Activated T-cell treated with anti-CD3 and anti-CD28 coated beads for 48 hours (primary cell): ENCODE measurements at places on chromosomes 2 and 18.

DNA sequence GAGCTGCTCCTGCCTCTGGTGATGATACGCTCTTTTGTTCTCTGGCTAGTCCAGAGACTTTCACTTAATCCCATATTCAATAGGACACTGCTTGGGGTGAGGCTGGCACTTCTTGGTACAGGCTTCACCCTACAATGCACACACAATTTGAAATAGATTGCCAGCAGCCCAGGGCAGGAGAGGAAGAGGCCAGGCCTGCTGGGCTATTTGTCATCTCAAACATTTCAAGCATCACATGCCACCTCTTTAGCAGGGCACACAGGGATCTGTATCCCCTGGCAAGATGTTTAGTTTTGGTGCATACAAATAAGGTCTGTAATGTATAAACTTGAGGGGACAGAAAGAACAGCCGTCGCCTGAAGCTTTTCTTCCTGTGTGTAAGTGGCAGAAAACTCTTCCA lies 120.4 kb downstream of the CHST9 start:
- DNase-seq: no peak

- DNase-seq: no peak
These were observed 1785.0 kb upstream of the LRRTM1 start for GRCh38 chr2:82089518-82089917.

DNA sequence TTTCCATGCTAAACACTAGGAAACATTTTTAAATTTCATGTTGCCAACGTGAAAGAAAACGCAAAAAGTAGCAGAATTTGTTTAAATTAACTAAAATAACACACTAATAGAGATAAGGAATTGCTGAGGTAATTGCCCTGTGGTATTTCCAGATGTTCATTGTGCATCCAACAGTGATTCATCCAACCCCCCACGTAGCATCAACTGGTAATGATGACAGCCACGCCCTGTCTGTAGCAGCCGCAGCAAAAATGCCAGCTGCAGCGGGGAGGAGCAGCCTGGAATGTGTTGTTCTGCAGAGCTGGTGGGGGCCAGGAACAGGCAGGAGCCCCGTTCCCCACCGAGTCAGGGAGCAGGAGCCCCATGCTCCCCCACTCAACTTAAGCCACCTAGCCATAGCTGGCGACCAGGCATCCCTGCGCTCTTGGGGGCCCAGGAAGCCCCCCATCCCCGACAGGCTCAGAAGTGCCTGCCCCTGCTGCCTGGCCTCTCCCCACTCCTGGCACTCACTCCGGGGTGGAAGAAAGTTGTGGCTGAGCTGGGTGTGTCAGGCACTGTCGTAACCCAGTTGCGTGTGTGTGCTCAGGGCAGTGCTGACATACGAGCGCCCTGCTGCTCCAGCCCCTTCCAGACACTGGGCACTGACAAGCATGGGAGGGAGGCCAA lies 695.1 kb upstream of the ACVR2A start:
- no peak for DNase-seq

DNA sequence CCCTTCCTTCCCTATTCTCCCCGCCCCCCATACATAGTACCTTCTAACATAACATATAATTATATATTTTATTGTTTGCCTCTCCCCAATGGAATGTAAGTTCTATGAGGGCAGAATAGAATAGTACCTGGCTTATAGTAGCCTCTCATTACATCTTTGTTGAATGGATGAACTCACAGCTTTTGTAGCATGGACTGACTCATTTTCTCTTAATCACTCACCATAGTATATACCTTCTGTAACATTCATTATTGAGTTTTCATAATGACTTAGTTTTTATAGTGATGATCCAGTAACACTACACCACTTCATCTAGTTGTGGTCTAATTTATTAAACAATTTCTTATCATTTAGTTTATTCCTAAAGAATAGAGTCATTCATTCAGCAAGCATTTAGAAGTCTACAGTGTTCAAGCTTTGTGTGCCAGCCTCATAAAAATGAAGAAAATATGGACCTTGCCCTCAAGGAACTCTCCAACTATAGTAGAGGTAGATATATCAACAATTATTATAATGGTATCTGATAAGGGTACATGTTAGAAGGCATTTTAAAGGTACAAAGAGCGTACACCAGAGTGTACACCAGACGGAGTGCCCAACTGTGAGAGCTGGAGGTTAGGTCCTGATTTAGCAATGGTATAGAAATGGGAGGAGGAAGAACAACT lies 31.1 kb downstream of the NCOA1 start:
- no peak for DNase-seq

DNA sequence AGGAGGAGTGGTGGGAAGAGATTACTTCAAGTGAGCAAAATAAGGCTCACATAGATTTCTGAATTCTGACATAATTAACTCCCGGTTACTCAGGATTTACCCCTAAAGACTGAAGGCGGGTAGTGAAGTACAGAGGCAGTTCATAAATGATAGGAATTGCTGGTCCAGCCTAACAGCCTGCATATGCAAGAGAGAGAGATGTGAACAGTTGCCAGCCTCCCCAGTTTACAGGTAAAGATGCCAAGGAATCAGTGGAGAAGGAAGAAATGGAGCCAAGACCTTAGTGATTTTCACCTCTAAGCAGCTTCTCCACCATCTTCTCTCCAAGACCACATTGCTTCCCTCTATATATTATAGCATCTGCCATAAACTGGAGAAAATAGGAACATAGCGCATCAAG lies 91.8 kb upstream of the THUMPD2 start:
- no peak for DNase-seq

DNA sequence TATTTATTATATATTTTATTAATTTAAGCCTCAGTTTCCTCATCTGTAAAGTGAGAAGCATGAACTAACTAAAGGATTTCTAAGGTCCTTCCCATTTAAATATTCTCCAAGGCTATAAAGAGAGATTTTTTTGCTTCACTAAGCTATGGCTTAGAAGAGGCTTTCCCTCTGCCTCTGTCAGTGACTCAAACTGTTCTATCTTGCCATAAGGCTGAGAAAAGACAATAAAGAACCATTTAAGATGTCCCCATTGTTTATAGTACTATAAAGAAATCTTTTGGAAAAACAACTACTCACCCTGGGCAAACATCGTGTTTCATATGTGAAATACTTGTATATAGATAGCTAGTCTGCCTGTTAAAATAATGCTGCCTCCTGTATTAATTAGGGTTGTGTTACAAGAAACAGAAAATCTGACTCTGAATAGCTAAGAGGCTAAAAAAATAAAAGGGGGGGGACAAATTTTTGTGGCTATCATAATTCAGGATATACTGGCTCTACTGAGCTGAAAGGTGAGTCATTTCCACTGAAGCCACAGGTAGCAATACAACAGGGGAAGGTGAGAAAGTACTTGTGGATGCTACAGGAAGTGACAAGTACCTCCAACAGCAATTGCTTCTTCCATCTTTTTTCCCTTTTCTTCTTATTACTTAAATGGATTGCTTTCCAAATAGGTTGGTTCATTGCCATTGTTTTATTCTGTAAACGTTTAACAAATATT lies 25.4 kb downstream of the EPHA4 start:
- no peak for DNase-seq

DNA sequence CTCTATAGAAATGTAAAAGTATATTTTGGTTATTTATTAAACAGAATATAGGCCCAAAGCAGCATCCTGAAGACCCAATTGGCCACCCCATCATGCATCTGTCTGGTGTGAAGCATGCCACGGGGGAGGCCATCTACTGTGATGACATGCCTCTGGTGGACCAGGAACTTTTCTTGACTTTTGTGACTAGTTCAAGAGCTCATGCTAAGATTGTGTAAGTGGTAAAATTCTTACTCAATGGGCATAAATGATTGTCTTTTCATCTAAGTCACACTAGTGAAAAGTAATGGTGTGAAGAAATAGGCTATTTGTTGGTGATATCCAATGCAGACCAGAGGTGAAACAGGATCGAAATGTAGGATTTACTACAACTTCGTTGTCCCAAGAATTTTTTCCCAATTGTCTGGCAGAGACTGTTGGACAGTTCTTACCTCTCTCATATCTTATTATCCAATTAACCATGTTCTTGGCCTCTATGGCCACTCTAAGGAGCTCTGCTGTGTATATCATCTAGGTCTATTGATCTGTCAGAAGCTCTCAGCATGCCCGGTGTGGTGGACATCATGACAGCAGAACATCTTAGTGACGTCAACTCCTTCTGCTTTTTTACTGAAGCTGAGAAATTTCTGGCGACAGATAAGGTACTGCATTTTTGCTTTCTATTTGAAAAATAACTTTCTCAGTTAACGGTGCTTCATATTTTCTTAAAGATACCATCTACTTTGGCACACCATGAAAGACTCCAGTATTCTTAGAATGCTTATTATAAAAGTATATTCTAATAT lies 35.0 kb downstream of the AOX1 start:
- DNase-seq: no peak

DNA sequence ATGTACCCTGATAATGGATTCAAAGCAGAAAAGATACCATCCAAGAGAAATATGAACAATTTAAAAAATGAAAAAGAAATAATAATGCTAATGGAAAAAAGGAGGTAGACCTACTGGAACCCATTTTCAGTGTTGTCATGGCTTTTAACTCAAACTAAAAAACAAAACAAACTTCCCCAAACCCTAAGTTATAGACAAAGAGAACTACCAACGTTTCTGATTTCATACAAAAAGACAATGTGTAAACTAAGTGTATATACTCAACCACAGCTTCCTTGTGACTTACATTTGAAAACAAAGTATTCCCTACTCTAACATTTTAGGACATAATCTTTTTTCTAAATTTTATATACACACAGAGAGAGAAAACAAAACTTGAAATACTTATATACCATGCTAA lies 45.9 kb downstream of the ACVR1 start:
- no peak for DNase-seq

DNA sequence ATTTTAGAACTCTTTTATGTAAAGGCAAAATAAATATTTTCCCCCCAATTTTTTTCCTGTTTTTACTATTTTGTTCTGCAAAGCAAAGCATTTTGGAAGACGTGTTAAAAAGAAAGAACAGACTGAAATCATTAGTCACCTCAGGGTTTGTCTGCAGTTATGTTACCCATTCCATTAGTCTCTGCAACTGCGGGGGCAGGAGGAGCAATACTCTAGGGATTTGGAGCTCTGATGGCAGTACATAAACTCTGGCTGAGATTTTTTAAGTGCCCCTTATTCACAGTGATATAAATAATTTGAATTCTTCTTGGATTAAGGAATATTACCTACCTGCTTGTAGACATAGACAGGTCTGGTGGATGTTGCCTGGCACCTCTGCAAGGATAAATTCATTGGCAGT lies 88.0 kb upstream of the CELF4 start:
- no peak for DNase-seq

GRCh38 chr18:49865401-49865800 lies 52.1 kb upstream of the ACAA2 start:
- DNase-seq: no peak

- peak; percentile 74 for DNase-seq
These were observed 7.5 kb downstream of the SERTAD2 start for GRCh38 chr2:64646007-64646880.

GRCh38 chr2:8132351-8132831 lies 549.5 kb upstream of the ID2 start:
- DNase-seq: no peak

- no peak for DNase-seq
These were observed 12.9 kb downstream of the SMARCAL1 start for GRCh38 chr2:216425008-216425787.

- no peak for DNase-seq
These were observed 325.5 kb downstream of the LRP1B start for GRCh38 chr2:141805302-141805701.

DNA sequence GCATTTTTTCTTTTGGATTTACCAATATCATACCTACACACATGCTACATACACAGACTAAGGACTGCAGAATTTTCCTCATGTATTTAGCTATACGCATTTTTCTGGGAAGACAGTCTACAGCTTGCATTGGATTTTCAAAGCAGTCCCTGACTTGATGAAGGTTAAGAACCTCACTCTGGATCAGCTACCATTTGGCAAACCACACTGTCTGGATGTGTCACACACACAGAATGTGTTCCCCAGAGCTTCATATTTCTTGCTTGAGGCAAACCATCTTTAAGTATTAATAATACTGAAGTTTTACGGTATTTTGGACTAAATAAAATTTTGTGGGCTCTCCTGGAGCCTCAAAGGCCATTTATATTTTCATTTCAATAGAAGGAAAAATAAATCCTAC lies 102.3 kb downstream of the TCF4 start:
- no peak for DNase-seq

- no peak for DNase-seq
These were observed 99.4 kb downstream of the NEDD4L start for GRCh38 chr18:58143386-58143785.

- DNase-seq: no peak
These were observed 32.2 kb upstream of the CTLA4 start for GRCh38 chr2:203835420-203835819.

- no peak for DNase-seq
These were observed 76.3 kb upstream of the GALNT3 start for GRCh38 chr2:165870346-165870745.

GRCh38 chr2:30994227-30995056 lies 143.8 kb downstream of the GALNT14 start:
- no peak for DNase-seq

DNA sequence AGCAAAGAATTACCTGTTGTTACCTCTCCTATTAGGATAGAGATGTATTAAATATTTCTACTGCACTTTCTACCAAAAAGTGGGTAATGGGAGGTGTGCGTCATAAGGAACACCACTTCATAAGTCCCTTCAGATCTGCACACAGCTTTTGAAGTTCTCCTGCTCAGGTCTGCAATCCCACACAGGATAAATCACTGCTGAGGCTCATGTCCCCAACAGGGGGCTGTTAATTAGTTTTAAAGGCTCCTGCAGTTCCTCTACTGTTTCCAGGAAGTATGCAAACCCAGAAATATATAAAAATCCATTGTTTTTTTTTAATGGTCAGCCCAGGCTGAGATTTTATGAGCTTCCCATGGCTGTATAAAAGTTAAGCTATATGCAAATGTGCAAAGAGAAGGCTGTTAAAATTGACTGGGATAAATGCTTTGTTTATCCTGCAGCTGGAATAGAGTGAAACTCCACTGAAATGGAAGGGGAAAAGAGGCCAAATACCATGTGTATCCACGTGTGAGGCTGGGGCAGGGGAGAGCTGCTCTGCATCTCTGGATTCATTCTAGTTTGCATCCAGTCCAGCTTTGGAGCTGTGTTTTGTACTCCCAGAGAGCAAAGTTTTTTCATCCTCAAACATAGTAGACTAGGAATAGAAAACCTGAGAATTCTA lies 903.7 kb downstream of the TDRD15 start:
- DNase-seq: no peak

- no peak for DNase-seq
These were observed 221.1 kb downstream of the RDH14 start for GRCh38 chr2:18339326-18339725.

- no peak for DNase-seq
These were observed 1.9 kb downstream of the WDR12 start for GRCh38 chr2:202909394-202910192.

DNA sequence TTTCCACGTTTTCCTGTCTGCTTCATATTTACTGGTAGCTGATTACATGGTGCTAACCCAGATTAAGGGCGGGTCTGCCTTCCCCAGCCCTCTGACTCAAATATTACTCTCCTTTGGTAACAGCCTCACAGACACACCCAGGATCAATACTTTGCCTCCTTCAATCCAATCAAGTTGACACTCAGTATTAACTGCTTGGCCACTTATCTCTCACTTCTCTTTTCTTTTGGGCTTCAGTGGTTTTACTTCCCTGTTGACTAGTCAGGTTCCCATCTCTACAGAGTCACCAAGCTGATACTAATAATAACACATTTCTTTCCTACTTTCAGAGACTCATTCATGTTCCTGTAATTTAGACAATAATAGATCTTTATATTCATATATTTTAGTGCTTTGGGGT lies 302.2 kb upstream of the MAP2 start:
- DNase-seq: no peak

GRCh38 chr2:64426183-64426952 lies 27.6 kb upstream of the LGALSL start:
- no peak for DNase-seq

GRCh38 chr2:98909317-98910211 lies 26.5 kb downstream of the CRACDL start:
- no peak for DNase-seq
